ENCODE measurements at places on chromosomes 2 and 18.

DNA sequence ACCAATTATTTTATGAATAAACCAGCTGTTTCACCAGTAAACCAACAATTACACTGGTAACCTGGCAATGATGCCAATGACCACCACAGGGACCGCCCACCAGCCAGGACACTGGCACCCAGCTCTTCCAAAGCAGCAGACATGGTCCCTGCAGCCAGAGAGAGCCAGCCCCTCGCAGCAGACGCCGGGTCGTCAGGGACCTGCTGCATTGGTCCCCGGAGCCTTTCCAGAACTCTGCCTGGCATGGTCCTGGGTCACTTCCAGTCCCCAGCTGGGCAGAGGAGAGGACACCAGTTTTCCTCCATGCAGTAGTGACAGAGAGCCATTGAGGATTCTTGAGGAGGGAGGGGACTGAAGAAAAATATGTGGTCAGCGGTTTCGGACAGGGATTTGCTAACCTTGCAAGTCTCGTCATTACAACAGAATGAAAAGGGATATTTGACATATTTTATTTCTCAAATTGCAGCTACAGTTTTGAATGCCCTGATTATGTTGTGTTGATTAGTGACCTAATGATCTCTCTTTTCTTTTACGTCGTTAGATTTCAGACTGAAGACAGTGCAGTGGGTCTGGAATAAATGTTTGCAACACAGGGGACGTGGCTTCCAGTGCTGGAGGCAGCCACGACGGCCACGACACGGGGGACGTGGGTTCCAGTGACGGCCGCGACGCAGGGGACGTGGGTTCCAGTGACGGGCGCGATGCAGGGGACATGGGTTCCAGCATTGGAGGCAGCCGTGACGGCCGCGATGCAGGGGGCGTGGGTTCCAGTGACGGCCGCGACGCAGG lies 154.5 kb downstream of the TPO start:
- no peak for DNase-seq

DNA sequence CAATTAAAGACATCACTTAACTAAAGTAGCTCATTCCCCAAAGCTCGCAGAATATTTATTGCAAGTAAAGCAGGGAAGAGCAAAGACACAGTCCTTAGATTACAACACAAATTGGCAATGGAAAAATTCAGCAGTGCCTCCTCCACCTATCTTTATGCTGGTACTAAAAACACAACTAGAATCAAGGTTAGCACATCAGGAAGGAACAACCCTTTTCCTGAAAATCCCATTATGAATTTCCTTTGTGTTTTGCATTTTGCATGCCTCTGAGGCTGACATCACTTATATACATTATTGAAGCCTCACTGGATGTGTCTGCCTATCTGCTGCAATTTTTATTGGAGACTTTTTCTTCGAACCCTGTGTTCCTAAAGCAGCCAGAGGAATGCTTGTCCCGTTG lies 193.8 kb upstream of the STK17B start:
- DNase-seq: no peak

DNA sequence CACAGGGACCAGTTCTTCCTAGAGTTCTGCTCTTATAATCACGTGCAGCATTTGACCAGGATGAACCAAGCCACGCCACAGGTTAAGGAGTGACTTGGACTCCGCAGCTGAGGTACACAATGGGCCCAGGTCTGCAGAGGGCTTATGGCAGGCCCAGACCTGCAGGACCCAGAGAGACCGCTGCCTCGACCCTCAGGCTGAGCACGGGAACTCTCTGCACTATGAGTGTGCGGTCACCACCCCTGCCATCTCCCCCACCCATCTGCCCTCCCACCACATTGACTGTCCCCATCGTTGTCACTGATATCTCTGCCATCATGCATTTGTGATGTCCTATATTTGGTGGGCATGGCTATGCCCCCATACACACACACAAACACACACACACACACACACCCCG lies 45.7 kb upstream of the HPCAL1 start:
- DNase-seq: no peak

DNA sequence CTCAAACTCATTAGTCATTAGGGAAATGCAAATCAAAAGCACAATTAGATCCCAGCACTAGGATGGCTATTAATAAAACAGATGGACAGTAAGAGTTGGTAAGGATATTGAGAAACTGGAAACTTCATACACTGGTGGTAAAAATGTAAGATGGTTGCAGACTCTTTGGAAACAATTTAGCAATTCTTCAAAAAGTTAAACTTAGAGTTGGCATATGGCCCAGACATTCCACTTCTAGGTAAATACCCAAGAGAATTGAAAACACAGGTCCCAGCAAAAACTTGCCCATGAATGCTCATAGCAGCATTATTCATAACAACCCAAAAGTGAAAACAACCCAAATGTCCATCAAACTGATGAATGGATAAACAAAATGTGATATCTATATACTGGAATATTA lies 84.9 kb upstream of the ZFP36L2 start:
- peak; percentile 79 for DNase-seq

- DNase-seq: no peak
Observed at GRCh38 chr2:183089192-183089851, 10.8 kb downstream of the DUSP19 start.

DNA sequence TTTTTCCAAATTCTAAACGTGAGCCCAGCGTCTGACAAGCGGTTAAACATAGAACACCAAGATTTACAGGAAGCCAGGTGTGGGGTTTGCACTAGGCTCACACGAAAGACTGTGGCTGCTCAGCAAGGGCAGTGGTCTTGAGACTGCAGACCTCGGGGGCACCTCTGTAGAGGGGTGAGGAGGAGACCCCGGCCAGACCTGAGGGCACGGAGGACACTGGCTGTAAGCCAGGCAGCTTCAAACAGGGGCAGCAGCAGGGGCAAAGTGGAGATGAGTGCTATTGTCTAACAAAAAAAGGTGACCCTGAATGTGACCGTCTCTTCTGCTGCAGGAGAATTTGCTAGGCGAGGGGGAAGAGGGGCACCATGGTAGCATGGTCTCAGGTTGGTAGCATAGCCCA lies 140.3 kb downstream of the CYP26B1 start:
- no peak for DNase-seq

DNA sequence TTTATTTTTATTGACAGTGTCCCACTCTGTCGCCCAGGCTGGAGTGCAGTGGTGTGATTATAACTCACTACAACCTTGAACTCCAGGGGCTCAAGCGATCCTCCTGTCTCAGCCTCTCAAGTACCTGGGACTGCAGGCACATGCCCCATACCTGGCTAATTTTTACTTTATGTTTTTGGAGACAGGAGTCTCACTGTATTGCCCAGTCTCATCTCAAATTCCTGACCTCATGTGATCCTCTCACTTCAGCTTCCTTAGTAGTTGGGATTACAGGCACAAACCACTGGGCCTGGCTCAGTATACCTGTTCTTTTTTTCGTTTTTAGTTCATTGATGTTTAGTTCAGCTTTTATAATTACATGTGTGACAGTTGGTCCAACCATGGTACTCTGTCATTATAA lies 40.1 kb upstream of the SNORC start:
- DNase-seq: no peak

DNA sequence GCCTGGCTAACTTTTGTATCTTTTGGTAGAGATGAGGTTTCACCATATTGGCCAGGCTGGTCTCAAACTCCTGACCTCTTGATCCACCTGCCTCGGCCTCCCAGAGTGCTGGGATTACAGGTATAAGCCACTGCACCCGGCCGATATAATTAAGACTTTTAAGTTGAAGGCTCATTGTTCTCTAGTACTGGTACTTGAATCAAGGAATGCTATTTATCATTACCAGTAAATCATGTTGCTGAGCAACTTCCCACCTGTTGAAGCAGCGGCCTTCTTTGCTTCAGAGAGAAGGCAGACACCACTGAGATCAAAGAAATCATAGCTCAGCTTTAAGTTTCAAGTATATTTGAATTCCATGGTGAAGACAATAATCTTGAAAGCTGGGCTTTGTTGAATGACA lies 58.8 kb upstream of the TMEM163 start:
- no peak for DNase-seq

DNA sequence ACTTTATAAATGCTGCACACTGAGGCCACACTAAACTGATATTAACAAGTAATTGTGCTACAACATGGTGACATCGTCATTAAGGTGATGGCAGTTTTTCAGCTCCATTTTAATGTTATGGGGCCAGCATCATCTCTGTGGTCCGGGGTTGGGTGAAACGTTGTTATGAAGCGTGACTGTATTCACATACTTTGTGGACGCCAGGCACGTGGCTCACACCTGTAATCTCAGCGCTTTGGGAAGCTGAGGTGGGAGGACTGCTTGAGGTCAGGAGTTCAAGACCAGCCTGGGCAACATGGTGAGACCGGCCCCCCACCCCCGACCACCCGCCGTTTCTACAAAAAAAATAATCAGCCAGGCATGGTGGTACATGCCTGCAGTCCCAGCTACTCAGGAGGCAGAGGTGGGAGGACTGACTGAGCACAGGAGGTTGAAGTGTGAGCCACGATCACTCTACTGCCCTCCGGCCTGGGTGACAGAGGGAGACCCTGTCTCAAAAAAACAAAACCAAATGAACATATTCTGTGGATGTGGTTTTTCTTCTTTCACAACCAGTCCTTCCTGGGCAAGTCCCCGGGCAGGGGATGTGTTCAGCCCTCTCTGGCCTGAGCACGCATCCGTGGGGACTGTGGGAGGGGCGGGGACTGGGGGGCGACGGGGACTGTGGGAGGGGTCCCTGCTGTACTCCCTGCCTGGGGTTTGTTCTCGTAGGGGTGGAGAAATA lies 12.9 kb upstream of the GAL3ST2 start:
- DNase-seq: no peak

DNA sequence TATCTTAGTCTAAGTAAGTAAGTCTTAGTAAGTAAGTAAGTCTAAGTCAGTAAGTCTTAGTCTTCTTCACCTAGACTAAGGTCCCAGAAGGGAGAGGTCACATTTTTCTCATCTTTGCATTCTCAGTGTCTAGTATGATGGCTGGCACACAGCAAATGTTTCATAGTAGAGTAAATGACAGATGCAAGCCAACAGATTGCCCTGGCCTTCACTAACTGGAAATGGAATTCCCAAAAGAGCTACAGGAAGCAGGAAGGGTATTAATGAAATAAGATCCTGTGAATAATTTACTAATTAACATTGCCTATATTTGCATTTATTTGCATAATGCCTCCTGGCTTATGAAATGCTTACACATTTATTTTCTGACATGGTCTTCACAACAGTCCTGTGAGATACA lies 221.6 kb downstream of the RAD51AP2 start:
- DNase-seq: no peak

- DNase-seq: no peak
Observed at GRCh38 chr2:169073211-169073962, 4.0 kb downstream of the DHRS9 start.

- no peak for DNase-seq
Observed at GRCh38 chr2:69771461-69771860, 29.5 kb downstream of the ANXA4 start.

GRCh38 chr2:150303281-150303680 lies 184.2 kb downstream of the RND3 start:
- DNase-seq: peak; percentile 11

DNA sequence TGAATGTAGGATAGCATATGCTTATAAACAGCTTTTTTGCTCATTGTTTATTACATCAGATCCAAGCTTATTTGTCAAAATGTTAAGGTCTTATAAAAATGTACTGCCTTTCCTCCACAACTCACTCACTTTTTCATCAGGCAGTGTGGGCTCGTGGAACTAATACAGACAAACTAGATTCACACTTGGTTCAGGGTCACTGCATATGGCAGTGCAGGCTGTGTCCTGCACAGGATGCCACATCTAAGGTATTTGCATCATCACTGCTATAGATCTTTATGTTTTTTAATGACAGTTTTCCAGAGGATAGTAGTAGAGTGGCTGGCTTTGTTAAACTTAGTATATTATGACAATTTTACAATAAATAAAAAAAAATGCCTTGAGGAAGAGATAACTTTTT lies 381.0 kb downstream of the CLIP4 start:
- DNase-seq: no peak

DNA sequence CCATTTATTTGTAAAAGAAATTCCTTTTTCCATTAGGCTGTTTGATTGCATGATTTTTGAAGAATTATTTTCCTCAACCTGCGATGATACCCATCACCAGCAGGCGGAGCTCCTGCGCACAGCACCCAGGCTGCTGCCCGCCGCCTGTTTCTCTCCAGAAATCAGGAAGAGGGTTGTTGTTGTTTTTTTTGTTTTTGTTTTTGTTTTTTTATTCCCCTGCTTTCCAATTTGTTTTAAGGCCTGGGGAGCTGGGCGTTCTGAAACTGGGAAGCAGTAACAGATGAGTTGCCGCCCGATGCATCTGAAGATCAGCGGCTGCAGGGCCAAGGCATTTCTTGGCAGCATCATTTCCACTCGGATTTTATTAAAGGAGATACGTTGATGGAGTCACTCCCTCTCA lies 132.1 kb downstream of the MBP start:
- DNase-seq: peak; percentile 76

- no peak for DNase-seq
Observed at GRCh38 chr2:10345813-10346212, 43.1 kb downstream of the HPCAL1 start.

DNA sequence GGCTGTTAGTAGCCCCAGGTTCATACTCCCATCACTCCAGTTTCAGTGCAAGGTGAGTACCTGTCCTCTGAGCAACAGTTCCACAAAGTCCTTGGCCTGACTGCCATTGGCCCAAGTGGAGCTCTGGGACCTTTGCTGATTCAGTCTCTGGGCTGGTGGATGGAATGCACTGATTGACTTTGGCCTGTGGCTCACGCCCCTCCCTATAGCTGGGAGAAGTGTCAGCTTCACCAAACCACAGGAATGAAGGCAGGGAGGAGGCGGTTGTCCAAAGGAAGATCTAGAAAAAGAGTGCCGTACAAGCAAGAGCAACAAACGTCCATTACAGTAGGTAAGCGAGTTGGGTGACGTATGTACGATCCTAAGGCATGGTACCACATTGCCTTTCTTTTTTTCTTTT lies 34.0 kb downstream of the QPCT start:
- DNase-seq: peak; percentile 58

- DNase-seq: no peak
Observed at GRCh38 chr2:204683384-204683783, 138.1 kb downstream of the PARD3B start.

DNA sequence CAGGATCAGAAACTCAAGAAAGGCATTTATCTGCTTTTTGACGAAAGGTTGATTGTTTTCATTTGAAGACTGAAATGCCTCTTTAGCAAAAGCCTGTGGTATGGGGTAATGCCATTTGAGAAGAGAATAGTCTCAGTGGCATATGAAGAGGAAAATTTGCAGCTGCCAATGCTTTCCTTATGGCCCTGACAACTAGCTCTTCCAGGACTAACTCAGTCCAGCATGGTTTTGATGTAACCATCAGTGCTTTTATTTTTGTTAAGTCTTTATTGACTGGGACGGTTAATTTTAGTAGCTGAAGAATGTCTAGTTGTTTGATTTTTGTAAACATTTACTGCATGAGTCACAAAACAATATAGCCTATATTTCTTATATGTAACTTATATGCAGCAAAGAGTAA lies 158.4 kb downstream of the LNPK start:
- DNase-seq: peak; percentile 40

DNA sequence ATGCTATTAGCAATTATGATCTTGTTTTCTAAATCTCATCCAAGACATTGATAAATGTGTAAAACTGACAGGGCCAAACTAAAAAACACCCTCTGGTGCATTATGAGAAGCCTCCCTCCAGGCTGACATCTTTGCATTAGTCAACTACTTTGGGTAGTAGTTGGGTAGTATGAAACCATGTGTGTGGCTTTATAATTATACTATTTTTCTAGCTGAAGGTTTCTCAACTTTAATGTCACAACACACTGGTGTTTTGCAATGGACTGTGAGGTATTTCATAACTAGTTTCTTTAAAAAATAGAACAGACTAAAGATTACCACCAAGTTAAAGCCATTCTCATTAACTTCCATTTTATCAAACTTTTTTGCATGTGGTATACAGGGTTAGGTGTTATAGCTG lies 73.1 kb upstream of the RBMS1 start:
- DNase-seq: peak; percentile 89

Data from adipocyte (in vitro differentiated cells).